Keratinocyte (primary cell): ENCODE measurements at places on chromosomes 4 and X. TPM values are rescaled to one million over a fixed set of nuclear protein-coding genes. Genes with fewer than 3 reads are reported as not detected.

GRCh38 chr4:20268028-20268427 is 16.3 kb downstream of the SLIT2 start:
- no peak for DNase-seq

DNA sequence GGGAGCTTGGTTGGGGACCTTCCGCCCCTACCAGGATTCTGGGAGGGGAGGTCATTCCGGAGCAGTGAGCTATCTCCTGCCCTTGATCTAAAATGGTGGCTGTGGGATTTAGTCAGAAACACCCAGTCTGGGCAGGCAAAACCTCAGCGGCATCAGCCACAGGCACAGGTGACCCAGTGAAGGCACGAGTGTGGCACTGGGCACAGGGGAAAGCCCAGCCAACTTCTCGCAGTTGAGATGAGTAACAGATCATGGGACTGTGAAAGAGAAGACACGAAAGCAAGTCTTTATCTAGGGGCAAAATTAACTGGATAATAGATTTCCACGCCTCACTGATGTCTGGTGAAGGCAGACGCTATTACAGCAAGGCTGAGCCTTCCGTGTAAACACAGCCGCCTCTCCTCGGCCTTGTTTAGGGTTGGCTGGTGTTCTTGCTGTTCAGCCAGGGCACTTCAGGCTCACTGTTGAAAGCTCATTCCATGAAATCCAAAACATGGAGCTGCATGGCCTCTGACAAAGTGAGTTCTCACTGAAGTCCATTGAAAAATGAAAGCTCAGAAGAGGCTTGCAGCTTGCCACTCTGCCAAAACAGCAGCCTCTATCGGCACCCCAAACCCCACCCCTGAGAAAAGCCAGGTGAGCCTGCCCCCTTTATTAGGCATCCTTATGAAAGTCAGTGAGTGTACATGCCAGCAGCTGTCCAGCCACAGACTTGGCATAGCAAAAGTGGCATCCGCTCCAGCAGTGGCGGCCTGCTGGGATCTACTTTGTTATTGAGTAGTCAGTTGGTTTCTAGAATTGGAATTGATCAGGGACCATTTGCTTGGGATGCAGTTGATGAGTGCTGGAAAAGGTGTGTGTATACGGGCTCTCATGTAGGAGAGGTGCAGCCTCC is 102.3 kb upstream of the MTM1 start:
- DNase-seq: no peak

- no peak for DNase-seq
Measured at GRCh38 chr4:73976217-73976616, 5.6 kb downstream of the PF4 start.

- DNase-seq: no peak
Measured at GRCh38 chr4:140070973-140071372, 83.0 kb downstream of the MAML3 start.

- DNase-seq: no peak
Measured at GRCh38 chr4:3253808-3254207, 4.8 kb downstream of the MSANTD1 start.

DNA sequence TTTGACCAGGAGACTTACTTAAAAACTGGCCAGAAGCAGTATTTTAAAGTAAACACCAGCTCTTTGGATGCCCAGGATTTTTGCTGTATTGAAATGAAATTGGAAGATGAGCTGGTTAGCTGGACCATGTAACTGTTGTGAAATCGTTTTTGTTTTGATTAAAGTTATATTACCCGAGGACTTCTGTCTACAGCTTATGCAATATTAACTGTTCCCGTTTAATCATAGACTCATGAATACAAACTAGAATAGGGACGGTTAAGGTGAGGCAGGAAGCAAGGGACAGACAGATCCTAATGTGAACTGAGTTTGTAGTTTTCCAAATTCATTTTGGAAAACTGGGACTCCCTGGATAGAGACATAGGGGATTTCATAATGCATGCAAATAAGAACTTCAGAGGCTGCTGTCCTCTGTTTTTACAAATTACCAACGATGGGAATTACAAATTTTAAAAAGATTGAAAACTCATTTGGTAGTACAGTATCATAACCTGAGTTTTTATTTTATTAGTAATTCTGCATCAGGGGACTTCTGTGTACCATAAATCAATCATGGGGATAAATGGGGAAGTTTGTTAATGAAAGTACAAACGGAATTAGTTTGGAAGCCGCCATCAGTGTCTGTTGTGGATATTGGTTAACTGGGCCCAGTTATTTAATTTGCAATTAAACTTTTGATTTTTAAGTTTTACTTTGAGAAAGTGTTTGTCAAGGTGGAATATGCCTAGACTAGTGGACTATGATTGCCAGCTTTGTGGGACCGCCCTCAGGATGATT is 304.4 kb downstream of the AFF2 start:
- no peak for DNase-seq

DNA sequence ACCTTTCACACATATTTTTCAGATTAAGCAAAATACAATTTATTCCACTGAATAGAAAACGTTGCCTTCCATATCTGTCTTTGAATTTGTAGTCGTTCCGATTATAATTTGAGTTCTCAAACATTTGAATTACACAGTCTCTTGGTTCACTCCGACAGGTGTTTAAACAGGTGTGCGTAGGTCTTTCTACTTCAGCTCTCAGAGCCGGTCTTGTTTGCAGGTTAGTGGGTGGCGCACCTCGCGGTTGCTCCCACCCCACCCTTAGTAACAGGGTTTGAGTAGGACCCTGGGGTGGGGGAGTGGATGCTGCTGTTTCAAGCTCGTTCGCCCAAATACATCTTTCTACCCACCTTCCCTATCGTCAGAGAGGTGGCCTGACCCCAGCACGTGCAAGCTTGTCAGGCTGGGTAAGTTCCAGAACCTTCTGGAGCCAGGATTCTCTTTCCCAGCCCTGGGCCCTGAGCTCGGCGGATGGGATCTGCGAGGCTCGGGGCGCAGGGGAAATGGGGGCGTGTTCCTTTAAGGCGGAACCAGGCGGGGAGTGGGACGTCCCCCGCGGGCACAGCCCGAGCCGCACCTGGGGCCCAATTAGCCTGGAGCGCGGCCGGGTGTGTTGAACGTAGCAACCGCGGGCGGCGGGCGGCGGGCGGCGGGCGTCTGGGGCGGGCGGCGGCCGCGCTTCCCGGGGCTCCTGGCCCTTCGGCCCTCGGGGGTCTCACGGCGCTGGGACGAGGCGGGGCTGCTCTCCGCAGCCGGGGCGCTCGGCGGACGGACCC is at the start of gene FAM149A:
FAM149A (plus strand) TSS at position 591 of the 776 bp plus-strand sequence.
- DNase-seq: no peak

DNA sequence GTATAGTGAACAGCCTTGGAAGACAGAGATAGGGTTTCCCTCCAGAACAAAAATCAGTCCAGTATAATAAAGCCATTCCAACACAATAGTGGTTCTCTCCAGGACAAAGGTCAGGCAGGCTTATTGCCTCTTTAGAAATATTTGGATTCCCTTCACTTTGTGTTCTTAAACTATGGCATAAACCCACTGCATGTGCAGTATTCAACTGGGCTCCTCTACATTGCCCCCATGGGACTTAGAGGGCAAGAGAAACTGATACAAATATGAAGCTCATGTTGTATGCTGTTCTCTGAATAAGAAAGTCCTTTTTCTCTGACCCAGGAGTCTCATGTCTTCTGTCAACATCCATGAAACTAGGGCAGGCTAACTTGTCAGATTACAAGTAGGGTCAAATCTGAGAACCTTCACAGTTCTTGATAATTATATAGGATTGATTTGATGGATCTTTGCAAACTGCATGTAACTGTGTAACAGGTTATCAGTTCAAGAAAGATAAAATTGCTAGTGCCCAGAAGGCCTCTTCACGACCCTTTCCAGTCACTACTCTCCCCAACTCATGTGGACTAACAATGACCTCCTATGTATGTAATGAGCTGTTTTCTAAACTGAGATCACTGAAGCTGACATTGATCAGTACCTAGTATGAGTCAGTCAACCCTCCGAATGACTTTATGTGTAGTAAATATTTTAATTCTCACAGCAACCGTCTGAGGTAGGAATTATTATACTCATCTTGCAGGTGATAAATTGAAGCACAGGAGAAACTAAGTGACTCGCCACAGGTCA is 31.9 kb upstream of the FAM9C start:
- no peak for DNase-seq

GRCh38 chr4:174334628-174335027 is 50.9 kb downstream of the CEP44 start:
- peak; percentile 36 for DNase-seq

DNA sequence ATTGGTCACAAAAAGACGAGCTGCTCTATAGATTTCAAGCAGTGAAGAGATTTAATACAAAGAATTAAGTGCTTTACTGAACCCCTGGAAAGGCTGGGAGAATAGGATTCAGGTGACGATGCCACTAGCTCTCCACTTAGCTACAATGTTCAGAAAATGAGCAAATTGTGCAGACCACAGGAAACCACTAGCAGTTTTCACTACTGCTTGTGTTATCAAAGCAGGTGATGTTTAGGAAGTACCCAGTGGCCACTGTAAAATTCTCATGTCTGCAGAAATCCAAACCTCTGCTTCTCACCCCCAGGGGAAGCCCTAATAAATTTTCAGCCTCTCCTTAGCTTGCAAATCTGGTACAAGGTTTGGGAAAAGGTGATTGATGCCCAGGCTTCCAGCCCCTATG is 165.1 kb downstream of the IL1RAPL1 start:
- DNase-seq: no peak

DNA sequence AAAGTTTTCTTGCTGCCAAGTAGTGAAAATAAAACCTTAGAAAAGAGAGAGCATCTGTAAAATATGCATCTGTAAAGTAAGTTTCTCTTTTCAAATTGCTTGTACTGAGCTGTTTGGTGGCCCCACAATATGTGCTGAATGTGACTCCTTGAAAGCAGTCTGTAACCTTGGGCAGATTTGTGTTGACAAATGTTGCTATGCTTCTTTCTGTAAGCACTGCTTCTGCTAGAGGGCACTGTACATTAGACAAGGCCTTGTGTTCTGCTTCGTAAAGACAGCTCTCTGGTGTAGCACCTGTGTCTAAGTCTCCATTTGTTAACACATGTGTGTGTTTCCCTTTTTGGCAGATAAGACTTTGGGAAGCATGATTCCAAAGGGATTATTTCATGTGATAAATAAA is 56.6 kb upstream of the NRK start:
- no peak for DNase-seq

- DNase-seq: no peak
Measured at GRCh38 chrX:149007423-149007822, 497.7 kb downstream of the IDS start.

DNA sequence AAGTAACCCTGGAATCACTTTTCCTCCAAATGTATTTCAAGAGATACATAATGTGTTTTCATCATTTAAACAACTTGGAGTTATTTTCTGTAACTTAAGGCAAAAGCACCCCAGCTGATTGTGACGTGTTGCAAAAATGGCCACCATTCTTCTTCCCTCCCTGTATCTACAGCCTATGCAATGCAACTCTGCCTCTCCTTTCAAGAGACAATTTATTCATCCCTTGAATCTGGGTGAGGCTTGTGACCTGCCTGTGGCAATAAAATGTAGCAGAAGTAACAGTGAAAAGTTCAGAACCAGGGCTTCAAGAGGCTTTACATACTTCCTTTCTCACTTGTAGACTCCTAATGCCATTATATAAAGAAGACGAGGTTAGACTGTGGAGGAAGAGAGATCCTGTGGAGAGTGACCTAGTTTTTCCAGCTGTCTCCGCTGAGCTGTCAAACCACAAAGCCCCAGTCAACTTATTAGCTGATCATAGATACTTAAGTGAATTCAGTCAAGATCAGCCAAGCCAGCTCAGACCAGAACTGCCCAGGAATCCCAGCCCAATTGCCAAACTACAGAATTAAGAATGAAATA is 81.0 kb upstream of the KLF3 start:
- DNase-seq: no peak

DNA sequence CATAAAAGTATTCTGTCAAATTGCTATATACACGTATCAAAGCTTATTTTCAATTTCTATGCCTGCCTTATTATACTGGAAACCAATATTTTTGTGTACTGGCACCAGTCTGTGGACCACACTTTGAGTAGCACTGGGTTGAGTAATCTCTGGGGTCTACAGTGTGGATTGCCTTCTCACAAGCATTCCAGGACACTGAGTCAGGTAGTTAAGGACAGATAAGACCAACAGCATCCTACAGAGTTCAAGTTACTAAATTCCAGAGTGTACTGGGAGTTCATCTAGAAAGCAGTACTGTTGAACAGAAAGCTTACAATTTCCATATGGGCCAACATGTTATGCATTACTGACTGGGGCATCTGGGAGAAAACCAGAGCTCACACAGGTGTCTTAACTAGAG is 61.8 kb downstream of the VMA21 start:
- no peak for DNase-seq

DNA sequence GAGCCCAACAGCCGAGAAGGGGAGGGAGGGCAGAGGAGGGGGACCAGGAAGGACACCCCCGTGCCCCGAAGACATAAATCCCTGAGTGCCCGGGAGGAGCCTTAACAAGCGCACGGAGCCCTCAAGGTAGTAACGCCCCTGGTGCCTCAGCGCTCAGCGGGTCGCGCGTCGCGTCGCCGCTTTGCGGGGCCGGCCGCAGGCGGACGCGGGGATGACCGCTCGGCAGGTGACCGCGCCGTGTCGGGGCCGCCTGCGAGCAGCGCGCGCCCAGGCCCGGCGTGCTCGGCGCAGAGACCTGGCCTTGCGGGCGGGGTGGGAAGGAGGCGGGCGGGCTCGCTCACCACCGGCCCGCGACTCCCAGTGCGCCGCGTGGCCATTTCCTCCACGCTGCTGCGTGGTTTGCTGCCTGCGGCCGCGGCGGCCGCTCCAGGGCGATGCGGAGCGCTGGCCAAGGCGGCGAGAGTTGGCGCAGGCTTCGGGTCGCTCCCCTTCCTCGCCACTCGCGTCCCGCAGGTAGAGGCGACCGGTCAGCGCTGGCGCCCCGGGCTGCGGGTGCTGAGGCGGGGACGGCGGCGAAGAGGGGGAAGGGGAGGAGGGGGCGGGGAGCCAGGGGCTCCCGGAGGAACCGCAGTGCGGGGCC is 632 bp downstream of the CCSER1 start:
- no peak for DNase-seq

DNA sequence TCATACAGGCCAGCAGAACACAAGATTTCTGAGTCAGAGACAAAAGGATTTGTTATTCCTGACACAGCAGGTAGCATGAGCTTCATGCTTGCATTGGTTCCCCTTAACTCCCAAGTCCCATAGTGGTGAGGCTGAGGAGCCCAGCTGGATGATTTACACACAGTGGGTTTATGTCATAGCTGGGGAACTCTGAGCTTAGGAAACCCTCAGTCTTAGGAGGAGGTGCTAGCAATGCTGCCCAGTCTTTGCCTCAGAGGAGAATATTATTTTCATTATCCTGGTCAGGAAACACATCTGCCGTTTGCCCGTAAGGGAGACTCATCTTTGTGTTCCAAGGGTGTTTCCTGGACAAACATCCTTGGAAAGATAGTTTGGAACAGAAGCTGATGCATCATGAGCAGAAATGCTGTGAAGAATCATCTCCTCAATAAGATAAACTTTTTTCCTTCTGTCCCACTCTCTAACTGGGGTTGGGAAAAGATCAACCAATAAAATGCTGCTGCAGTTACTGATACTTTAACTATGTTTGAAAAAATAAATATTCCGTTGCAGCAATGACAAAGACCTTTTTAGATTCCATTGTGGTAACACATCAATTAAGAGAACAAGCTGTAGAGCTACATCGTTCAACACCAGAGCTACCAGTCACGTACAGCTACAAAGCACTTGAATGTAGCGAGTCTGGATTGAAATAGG is 146.8 kb downstream of the DCLK2 start:
- no peak for DNase-seq

Gene CTAG2
- not detected in 3 replicates for polyA plus RNA-seq

Gene MAOA
- polyA plus RNA-seq: 49.4 to 69.7 TPM (median 63.2 TPM) in 3 replicates

Gene TMEM150C
- polyA plus RNA-seq: 0.05 to 0.16 TPM (median 0.07 TPM) in 3 replicates

Gene CCDC110
- 0.14 TPM in 1 of 3 replicates, not detected in the others for polyA plus RNA-seq

Gene ETDA
- polyA plus RNA-seq: not detected in 3 replicates

Gene NMU
- polyA plus RNA-seq: 4.1 to 12.0 TPM (median 5.2 TPM) in 3 replicates
